ENCODE measurements at places on chromosomes 12 and 14. TPM values are rescaled to one million over a fixed set of nuclear protein-coding genes. Genes with fewer than 3 reads are reported as not detected.

GRCh38 chr12:121397521-121397920, 2.4 kb upstream of the RNF34 start:
- no peak for DNase-seq

DNA sequence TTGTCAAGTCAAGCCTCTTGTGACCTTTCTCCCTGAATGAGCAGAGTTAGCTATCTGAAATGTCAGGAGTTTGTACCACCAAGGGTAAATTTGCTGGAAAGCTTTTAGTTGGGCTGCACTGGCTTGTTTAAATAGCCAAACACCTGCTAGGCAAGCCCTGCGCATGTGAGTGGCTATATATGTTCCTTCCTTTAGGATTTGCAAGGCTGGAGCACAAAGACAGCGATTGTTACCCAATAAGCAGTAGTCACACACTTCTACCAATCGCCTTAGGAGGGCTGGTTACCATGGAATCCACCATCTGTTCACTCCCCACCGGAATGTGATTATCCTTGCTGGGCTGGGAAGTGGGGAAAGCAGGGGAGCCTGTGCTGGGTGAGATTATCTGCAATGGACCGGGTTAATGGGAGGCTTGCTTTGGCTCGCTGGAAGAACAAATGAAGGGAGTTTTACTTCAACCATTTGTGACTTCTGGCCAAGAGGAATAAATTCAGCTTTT, 102.5 kb downstream of the FGD4 start:
- no peak for DNase-seq

- DNase-seq = peak; percentile 37
These were observed 565 bp upstream of the KLHL42 start for GRCh38 chr12:27779416-27779919.

GRCh38 chr14:70888681-70889175, 18.5 kb upstream of the PCNX1 start:
- DNase-seq = peak; percentile 40

DNA sequence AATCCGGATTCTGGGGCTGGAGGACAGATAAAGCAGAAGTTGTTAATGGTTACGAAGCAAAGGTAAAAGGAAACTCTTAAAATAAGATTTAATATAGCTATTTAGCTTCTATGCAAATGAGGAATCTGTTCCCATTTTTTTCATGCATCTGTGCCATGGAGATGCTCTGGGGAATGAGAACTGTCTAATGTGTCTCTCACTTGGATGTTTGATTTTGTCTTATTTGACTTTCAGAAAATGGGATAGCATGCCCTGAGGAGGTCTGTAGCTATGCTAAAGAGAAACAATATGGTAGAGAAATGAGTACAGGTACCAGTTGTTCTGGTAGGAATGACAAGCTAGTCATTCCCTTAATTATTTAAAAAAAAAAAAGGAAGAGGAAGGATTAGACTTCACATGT, 24.3 kb downstream of the C12orf76 start:
- DNase-seq = no peak

DNA sequence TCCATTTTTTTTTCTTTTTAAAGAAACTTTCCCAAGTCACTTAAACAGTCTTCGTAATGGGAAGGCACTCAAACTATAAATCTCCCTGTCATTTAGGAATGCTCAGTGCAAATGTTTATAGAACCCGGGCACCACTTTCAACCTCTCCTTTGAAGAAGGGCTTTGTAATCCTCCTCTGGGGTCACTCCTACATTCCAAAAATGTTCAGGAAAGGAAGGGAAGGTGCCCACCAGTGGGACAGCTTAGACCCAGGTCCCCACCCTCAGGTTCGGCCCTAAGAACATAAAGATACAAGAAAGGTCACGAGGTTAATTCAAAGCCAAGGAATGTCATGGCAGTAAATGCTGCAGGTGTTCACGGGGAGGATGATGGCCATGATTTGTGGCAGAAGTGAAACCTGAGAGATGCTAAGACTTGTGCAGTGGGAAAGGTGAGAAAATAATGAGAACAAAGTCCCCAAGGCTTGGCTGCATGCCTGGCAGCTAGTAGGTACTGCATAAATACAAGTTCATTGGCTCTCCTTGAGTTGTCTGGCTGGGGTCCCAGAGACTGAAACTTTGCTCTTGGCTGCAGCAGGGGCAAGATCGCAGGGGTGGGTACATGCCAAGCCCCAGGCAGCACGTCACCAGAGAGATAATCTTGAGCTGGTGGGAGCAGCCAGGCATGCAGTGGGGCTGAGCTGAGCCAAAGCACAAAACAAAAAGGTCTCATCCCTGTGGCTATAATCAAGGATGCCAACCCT, 21.1 kb downstream of the KRT18 start:
- DNase-seq = no peak

DNA sequence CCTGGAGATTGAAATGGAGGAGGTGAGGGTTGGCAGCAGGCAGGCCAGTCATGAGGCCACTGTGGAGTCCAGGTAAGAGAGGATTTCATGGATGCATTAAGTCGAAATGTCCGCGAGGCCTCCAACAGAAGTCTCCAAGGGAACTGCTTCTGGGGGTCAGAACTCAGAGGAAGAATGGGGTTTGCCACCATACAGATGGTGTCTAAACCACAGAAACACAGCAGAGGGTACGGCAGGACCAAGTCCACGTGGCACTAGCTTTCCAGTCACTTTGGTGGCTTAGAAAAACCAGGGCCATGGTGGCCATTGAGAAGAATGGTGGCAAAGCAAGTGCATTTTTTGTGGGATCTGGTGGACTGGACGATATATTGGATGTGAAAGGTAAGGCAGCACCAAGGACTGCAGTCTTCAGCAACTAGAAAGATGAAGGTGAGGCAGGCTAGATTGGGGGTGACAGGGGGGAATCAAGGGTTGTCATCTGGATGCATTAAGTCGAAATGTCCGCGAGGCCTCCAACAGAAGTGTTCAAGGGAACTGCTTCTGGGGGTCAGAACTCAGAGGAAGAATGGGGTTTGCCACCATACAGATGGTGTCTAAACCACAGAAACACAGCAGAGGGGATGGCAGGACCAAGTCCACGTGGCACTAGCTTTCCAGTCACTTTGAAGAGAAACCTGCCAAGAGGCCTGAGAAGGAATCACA, 22.5 kb upstream of the TMEM106C start:
- no peak for DNase-seq

GRCh38 chr14:68975667-68976066, 3.4 kb downstream of the ACTN1 start:
- no peak for DNase-seq

DNA sequence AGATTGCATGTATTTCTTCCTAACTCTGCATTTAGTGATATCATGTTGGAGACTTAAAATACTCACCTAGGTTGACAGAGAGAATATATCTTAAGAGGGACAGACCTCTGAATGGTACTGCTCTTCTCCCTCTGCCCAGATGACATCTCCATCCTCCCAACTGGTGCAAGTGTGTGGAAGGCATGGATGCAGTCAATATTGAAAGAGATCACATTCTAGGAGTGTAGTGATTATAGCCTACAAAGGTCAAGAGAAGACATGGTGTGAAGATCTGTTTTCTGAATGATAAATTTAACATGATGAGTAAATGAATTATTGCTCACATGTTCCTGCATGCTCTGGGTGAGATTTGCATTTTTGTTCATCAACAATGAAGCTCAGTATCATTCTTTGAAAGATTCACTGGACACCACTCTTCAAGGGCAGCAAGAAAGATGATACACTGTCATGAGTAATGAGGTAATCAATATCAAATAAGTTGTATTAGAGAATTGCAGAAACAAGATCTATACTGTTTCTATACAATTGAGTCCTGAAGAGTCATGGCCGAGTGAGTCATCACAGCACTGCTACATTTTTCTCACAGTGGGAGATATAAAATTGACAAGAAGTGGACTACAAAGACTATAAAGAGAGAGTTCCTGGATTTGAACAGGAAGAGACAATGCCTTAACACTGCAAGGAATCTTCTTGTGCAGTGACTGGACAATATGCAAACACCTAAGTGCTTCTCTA, 183.3 kb upstream of the KRR1 start:
- DNase-seq = no peak

DNA sequence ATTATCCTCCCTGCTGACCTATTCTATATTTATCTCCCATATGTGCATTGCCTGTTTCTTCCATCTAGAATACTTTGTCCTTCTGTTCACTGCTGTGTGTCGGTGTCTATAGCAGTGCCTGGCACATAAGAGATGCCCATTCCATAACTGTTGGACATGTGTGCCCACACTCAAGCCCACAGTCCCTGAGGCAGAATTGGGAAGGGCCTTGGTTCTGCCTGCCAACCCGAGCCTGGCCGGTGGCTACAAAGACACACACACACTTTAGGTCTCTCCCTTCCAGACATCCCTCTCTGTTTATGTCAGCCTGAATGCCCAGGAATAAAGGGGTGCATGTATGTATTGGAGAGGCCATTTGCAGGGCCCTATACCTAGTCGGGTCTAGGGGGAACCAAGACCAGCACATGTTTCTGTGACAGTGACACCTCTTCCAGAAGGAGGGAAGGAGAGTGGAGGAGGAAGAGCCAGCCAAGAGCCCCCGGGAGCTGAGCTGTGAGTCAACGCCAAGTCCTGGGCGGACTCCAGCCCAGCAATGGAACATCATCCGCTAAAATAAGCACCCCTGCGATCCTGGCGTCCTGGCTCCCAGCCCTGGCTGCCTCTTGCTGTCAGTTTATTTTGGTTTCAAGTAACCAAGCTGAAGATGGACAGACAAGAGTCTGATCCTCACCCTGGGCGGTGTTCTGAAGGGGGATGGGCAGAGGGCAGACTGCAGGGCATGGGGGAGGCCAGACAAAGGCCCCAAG, 4.3 kb upstream of the ASB2 start:
- DNase-seq = no peak

DNA sequence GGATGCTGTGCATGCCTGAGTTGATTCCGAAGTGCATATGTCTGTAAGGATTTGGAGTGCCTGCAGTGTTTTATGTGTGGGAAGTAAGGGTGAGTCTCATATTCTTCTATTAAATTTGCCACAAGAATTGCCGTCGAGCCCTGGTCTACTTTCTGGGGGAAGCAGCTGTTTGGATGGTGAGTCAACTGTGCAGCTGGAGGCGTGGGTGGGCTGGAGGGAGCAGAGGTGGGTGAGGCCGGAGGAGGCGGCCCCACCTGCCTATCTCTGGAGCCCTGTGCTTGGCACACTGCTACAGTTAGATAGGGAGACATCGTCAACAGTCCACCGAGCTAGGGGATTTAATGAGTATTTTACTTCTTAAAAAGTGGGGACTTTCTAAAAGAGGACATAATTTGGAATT, 9.7 kb downstream of the GLRX5 start:
- DNase-seq = no peak

Gene RPL10L
- total RNA-seq = not detected

Gene IL22
- total RNA-seq = not detected

Data from natural killer cell (primary cell).